Gastrocnemius medialis (tissue), 4 donors: ENCODE measurements at places on chromosomes 16 and 17. TPM values are rescaled to one million over a fixed set of nuclear protein-coding genes. Genes with fewer than 3 reads are reported as not detected.

DHRS13 gene
- total RNA-seq, result 3.5 TPM

ABCC11 gene
- not detected for total RNA-seq

NUPR1 gene
- total RNA-seq, result 19.0 TPM

MARCHF10 gene
- not detected for total RNA-seq

BRIP1 gene
- not detected for total RNA-seq

TRIM72 gene
- total RNA-seq, result 76.7 TPM

- no peak overlapping the region for H3K27ac ChIP-seq
- no peaks in the 10 kb centered on the region for H3K27me3 ChIP-seq
Measured at GRCh38 chr17:16919663-16920627, 52.0 kb downstream of the TNFRSF13B start.

- no peaks in the 10 kb centered on the region for H3K36me3 ChIP-seq
- no peak overlapping the region for H3K27ac ChIP-seq
- H3K27me3 ChIP-seq, result no peaks in the 10 kb centered on the region
- no peak for DNase-seq
- H3K4me1 ChIP-seq, result no peaks in the 10 kb centered on the region
- no peak overlapping the region for H3K4me3 ChIP-seq
Measured at GRCh38 chr16:65280845-65281512, 159.1 kb upstream of the CDH11 start.

DNA sequence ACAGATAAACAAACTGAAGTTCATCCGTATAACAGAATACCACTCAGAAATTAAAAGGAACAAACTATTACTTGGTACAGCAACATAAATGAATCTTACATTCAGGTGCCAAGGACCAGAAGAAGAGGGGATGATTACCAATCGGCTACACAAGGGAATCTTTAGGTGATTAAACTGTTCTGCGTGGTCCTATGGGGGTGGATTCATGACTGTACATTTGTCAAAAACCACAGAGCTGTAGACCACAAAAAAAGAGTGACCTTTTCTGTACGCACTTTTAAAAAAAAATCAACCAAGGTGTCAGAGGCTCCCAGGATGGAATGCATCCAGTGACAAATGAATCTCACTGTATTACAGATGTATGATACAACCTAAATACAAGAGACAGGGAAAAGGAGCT is 110.8 kb downstream of the CDYL2 start:
- H3K27me3 ChIP-seq, result no peaks in the 10 kb centered on the region
- H3K36me3 ChIP-seq, result no peaks in the 10 kb centered on the region
- no peak for DNase-seq
- H3K27ac ChIP-seq, result no peak overlapping the region

GRCh38 chr17:56486732-56487131 is 106.8 kb upstream of the NOG start:
- H3K4me3 ChIP-seq, result no peak overlapping the region
- no peak for DNase-seq

GRCh38 chr16:9138731-9139501 is 47.5 kb downstream of the HAPSTR1 start:
- no peaks in the 10 kb centered on the region for H3K36me3 ChIP-seq
- H3K27me3 ChIP-seq, result no peaks in the 10 kb centered on the region
- H3K27ac ChIP-seq, result no peak overlapping the region
- DNase-seq, result peak; percentile 24
- H3K4me3 ChIP-seq, result no peak overlapping the region
- H3K4me1 ChIP-seq, result peaks cover 8% of the 10 kb centered on the region

DNA sequence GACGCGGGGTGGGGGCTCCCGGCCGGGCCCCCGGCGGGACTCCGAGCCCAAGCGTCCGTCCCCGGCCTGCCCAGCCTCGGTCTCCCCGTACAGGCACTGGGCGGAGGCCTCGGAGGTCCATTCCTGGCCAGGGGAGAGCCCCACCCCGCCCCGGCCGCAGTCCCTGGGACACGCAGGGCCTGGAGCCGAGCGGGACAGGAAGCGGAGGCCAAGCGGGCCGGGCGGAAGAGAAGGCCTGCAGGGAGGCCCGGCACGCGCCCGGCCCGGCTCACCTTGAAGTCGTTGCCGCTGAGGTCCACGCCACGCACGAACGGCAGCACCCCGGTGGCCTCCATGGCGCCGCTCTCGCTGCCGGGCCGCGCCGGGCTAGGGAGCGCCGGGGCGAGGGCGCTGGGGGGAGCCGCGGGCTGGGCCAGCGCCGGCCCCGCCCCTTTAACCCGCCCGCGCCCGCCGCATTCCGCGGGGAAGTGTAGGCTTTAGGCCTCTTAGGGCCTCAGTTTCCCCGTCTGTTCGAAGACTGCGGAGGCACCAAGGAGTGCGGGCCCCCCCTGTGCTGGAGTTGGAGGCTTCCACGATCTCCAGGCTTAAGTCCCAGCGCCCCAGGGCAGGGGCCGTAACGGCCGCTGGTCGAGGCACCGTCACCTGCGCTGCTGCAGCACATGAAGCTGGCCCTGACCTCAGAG is at the start of gene FLII:
Gene FLII (minus strand): TSS at position 383 of the 683 bp plus-strand sequence. CDS start 48 bp downstream, at position 335.
- H3K4me1 ChIP-seq, result peaks cover 59% of the 10 kb centered on the region
- no peaks in the 10 kb centered on the region for H3K27me3 ChIP-seq
- peak within 1 kb of the TSS; percentile 94 for H3K4me3 ChIP-seq
- peaks cover 40% of the 10 kb centered on the region for H3K36me3 ChIP-seq
- DNase-seq, result no peak
- peak within 1 kb of the TSS; percentile 98 for H3K27ac ChIP-seq

DNA sequence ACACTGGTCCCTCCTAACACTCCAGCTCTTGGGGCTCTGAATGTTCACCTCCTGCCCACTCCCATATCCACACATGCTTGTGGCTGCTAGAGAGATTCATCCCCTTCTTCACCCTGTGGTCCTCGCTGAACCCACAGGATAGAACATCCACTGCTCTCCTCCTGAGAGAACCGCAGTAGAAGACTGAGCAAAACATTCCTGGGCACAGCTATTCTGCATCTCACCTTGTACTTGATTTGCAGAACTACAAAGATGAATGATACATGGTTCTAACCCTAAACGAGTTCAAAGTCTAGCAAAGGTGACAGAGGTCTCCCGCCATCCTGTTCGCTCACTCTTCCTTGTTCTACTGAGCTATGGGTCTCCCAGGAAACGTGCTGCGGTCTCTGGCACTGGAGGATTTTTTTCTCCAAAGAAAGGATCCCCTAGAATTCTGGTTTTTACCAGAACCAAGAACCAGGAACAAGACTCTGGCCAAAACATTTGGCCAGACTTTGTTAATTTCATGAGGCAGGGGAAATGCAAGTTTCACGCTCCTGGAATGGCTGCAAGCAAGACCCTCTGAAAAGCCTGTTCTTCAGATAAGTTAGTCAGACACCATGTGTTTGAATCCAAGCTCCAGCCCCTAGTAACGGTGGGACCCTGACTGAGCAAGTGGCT is 39.5 kb downstream of the TMEM114 start:
- no peaks in the 10 kb centered on the region for H3K4me1 ChIP-seq
- H3K36me3 ChIP-seq, result no peaks in the 10 kb centered on the region
- H3K27me3 ChIP-seq, result peaks cover 5% of the 10 kb centered on the region
- H3K27ac ChIP-seq, result no peak overlapping the region

DNA sequence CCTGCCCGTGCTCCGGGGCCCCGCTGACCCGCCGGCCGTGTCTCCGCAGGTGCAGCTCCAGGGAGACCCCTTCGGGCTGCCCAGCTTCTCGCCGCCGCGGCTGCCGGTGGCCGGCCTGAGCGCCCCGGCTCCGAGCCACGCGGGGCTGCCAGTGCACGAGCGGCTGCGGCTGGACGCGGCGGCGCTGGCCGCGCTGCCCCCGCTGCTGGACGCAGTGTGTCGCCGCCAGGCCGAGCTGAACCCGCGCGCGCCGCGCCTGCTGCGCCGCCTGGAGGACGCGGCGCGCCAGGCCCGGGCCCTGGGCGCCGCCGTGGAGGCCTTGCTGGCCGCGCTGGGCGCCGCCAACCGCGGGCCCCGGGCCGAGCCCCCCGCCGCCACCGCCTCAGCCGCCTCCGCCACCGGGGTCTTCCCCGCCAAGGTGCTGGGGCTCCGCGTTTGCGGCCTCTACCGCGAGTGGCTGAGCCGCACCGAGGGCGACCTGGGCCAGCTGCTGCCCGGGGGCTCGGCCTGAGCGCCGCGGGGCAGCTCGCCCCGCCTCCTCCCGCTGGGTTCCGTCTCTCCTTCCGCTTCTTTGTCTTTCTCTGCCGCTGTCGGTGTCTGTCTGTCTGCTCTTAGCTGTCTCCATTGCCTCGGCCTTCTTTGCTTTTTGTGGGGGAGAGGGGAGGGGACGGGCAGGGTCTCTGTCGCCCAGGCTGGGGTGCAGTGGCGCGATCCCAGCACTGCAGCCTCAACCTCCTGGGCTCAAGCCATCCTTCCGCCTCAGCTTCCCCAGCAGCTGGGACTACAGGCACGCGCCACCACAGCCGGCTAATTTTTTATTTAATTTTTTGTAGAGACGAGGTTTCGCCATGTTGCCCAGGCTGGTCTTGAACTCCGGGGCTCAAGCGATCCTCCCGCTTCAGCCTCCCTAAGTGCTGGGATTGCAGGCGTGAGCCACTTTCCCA is 5.9 kb downstream of the CTF1 start:
- H3K27ac ChIP-seq, result peak overlapping the region; percentile 77
- H3K36me3 ChIP-seq, result no peaks in the 10 kb centered on the region
- H3K4me3 ChIP-seq, result peak overlapping the region; percentile 78
- H3K27me3 ChIP-seq, result no peaks in the 10 kb centered on the region

DNA sequence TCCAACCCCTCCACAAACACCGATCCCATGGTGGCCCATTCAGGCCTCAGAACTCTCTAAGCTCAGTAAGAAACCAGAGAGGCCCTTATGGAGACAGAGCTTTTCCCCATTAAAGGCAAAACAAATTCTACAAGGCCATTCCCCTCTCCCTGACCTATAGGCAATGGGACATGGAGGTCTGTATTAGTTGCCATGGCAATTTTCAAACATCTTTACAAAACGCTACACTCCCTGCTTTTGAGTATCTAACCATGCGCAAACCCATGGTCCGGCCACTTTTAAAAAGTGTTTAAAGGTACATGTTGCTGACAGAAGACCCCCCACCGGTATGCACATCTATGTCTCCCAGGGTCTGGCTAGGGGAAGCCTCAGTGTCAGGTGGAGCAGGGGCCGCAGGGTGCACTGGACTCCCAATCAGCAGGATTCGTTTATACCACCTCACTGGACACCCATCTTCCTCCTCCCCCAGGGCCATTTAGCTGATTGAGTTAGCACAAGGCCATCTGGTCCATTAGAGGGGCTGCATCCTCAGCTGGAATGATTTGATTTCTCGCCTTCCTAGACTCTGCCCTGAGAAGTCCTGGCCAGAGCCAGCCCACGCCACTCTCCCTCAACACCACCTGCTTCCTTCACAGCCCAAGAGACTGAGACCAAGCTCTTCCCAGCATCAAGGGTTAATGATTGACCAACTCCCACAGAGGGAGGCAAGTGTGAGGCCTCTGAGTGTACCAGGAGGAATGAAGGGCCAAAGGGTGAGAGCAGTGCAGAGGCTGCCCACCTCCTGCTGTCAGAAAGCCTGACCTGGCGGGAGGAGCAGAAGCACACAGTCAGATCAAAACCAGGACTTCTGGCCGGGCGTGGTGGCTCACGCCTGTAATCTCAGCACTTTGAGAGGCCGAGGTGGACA is 10.9 kb downstream of the ACLY start:
- H3K27ac ChIP-seq, result no peak overlapping the region
- H3K27me3 ChIP-seq, result no peaks in the 10 kb centered on the region
- H3K4me1 ChIP-seq, result no peaks in the 10 kb centered on the region
- no peaks in the 10 kb centered on the region for H3K36me3 ChIP-seq

- no peak overlapping the region for H3K4me3 ChIP-seq
- no peak overlapping the region for H3K27ac ChIP-seq
Measured at GRCh38 chr17:42394838-42395237, 6.6 kb upstream of the STAT3 start.

DNA sequence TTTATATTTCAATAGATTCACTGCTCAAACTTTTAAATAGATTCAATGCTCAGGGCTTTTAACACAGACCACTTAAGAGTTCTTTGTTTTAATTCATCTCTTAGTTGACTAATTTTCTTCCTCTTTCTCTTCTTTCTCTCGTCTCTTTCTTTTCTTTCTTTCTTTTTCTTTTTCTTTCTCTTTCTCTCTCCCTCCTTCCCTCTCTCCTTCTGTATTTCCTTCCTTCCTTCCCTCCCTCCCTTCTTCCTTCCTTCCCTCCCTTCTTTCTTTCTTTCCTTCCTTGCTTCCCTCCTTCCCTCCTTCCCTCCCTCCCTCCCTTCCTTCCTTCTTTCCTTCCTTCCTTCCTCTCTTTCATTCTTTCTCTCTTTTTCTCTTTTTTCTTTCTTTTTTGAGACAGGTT is 104.4 kb downstream of the LYRM1 start:
- no peaks in the 10 kb centered on the region for H3K4me1 ChIP-seq
- H3K36me3 ChIP-seq, result no peaks in the 10 kb centered on the region
- no peaks in the 10 kb centered on the region for H3K27me3 ChIP-seq

- H3K27ac ChIP-seq, result no peak overlapping the region
- no peaks in the 10 kb centered on the region for H3K4me1 ChIP-seq
Measured at GRCh38 chr16:13521356-13521755, 398.6 kb upstream of the ERCC4 start.

DNA sequence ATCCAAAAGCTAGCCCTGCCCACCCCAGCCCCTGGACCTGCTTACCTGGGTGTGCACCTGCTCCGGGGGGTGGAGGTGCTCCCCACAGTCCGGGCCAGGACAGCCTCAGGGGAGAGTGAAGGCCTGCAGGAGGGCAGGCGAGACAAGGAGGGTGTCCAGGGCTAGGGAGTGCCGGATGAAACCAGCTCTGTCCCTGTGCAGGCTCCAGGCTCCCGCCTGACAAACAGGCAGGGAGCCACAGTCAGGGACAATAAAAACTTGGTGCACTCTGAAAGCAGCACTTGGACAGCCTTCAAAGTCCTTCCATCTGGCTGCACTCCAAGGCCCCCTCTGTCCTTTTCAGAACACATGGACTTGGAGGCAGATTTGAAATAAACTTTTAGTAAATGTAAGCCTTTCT is 3.9 kb downstream of the PAQR4 start:
- peaks cover 21% of the 10 kb centered on the region for H3K4me1 ChIP-seq
- H3K36me3 ChIP-seq, result no peaks in the 10 kb centered on the region
- no peak for DNase-seq
- H3K27ac ChIP-seq, result no peak overlapping the region
- peaks cover 3% of the 10 kb centered on the region for H3K27me3 ChIP-seq

- no peaks in the 10 kb centered on the region for H3K36me3 ChIP-seq
- DNase-seq, result no peak
- no peak overlapping the region for H3K27ac ChIP-seq
Measured at GRCh38 chr17:17661834-17662385, 19.3 kb upstream of the RAI1 start.

DNA sequence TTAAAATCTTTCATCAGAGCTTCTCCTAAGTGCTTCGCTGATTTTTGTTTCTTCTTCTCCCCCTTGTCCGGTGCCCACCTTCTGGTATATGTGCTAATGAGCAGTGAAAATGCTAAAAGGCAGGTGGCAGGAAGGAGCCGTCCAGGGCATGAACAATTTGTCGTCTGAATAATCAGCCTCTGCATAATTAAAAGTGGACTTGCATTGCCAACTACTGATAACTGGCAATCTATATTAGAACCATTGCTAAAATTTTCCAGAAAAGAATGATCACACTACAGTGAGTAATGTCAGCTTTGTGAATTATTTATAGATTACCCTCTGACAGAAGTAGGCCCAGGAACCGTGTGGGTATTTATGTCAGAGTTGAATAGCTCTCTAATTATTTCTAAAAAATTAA is 28.1 kb downstream of the SERPINF1 start:
- H3K27ac ChIP-seq, result peak overlapping the region; percentile 99
- no peaks in the 10 kb centered on the region for H3K36me3 ChIP-seq
- no peak overlapping the region for H3K4me3 ChIP-seq
- H3K27me3 ChIP-seq, result no peaks in the 10 kb centered on the region
